Ureter (tissue), 1 donor: ENCODE measurements at places on chromosomes 1 and 21. TPM values are rescaled to one million over a fixed set of nuclear protein-coding genes. Genes with fewer than 3 reads are reported as not detected.

The AJAP1 gene
- 5.7 TPM for total RNA-seq

The ARTN gene
- total RNA-seq: 5.7 TPM

The PCSK9 gene
- 0.16 TPM for total RNA-seq

GRCh38 chr21:42019101-42019605 is 9.0 kb upstream of the ZBTB21 start:
- DNase-seq: no peak

DNA sequence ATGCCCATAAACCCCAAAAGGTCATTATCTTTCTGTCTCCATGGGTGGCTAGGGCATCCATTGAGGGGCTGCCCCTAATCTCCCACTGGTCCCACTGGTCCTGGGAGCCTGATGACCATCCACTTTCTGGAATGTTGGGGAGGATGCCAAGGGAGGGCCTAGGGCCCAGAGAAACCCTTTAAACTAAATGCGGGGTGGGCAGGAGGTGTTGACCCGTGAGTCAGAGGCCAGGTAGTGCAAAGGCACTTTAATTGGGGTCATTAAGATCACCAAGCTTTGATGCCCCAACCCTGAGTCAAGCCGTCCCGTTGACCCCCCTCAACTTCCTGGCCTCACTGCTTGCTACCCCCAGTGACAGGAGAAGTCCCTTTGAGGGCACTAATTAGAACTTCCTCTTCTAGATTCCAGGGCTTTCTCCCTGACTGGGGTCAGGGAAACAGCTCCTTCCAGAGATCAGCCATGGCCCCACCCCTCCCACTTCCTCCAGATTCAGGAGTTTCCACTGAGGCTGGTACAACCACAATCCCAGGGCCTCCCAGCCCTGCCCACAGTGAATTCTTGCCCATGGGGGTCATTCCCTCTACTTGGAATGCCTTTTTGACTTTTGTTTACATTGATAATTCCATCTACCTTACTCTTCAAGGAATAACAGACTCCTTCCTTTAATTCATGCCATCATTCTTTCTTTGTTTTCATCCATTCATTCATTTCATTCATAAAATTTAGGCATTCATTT is 15.5 kb upstream of the SERINC2 start:
- no peak for DNase-seq

GRCh38 chr1:81305997-81306452 is 494.7 kb upstream of the ADGRL2 start:
- DNase-seq: no peak
